ENCODE measurements at places on chromosomes 1 and 21.

GRCh38 chr1:206745301-206745700 is 25.3 kb upstream of the IL19 start:
- DNase-seq = no peak

- DNase-seq = no peak
Observed at GRCh38 chr1:59803458-59804038, 11.2 kb upstream of the HOOK1 start.

- DNase-seq = peak; percentile 86
Observed at GRCh38 chr1:107782217-107782845, 182.6 kb downstream of the VAV3 start.

- no peak for DNase-seq
Observed at GRCh38 chr1:29523136-29523535, 286.8 kb downstream of the PTPRU start.

GRCh38 chr1:100449477-100449876 is 88.5 kb upstream of the GPR88 start:
- DNase-seq = no peak

GRCh38 chr1:26907071-26907917 is 6.5 kb downstream of the NR0B2 start:
- DNase-seq = no peak

GRCh38 chr1:91550961-91551360 is 50.3 kb downstream of the CDC7 start:
- DNase-seq = no peak

DNA sequence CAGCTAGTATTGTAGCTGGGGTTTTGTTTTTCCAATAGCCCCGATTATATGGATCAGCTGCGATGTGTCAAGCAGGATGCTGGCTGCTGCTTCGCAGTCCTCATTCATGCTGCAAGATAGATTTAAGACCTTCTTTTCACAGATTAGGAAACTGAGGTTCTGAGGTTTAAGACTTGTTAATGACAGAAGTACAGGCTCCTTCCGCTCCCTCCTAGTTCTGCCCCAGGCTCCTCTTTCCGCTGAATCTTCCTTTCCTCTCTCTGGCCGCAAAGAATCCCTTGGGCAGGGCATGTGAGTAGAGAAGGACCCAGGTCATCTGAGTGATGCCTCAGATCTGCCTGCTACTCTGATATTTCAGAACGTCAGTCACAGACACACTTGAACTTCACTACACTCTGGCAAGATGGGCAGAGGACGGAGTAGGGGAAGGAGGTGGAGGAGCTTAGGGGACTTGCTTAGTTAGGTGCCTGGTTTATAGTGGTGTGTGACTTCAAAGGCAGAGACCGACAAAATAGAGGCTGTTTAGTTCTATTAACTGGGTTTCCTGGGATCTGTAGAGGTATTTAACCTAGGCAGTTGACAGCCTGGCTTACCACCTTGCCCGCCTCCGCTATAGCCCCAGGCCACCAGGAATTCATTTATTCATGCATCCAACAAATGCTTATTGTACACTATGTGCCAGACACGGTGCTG is 4.2 kb downstream of the IGSF21 start:
- DNase-seq = no peak

GRCh38 chr1:235835226-235835625 is 31.5 kb downstream of the LYST start:
- no peak for DNase-seq

GRCh38 chr1:156095906-156096508 is 13.7 kb upstream of the MEX3A start:
- DNase-seq = no peak

DNA sequence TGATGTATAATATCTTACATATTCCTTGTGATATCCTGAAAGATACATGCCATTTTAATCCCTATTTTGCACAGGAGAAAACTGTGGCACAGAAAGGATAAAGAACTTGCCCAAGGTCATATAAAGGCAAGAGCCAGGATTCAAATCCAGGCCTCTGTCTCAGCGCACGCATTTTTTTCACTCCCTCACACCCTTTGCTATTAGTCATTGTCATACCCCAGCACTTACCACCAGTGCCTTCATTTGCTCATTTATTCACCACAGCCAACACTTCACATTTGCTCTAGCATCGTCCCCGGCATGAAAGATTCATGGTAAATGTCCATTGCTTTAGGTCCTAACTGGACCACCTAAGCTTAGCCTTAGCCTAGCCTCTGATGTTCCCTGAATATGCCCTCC is 14.2 kb downstream of the ALX3 start:
- DNase-seq = no peak

DNA sequence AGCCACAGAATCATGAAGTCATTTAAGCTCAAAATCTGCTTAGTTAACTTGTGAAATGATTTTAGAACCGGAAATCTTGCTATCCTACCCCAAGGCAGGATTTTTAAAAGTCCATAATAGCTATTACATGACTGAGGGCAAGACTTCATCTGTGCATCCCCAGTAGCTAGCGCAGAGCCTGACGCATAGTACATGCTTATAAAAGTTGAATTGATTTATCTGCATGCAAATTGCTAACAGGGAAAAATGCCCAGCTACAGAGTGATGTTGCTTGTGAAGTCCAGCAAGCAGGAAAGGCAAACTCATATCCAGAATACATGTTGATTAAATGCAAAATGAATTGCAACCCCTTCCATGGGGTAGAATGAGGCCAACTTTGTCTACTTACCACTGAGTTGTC is 8.1 kb upstream of the MAP1LC3C start:
- no peak for DNase-seq

DNA sequence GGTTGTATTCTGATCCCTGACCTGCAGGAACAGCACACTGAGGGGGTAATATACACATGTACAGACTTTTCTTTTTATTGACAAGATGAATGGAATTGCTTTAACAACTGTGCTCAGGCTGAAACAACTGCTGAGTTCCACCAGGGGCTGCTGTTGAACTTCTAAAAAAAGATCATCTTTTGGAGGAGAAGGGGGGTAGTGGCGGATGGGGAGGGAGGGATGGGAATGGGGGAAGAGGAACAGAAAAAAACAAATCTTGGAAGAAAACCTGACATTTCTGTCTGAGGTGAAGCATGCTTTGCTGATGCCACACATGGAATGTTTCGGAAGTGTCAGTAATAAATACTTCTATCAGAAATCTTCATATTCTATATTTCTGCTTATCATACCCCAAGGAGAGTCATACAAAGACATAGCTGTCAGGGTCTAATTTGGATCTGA is 75.0 kb downstream of the RWDD3 start:
- peak; percentile 55 for DNase-seq

- DNase-seq = peak; percentile 81
Observed at GRCh38 chr1:154944401-154945159, 8.1 kb upstream of the PMVK start.

- DNase-seq = no peak
Observed at GRCh38 chr21:21806711-21807597, 808.7 kb downstream of the NCAM2 start.

GRCh38 chr1:63732666-63733065 is 41.2 kb upstream of the ROR1 start:
- DNase-seq = no peak

- DNase-seq = no peak
Observed at GRCh38 chr1:87202922-87203655, 125.6 kb upstream of the LMO4 start.

GRCh38 chr1:227944090-227944930 is 3.4 kb downstream of the WNT9A start:
- no peak for DNase-seq

DNA sequence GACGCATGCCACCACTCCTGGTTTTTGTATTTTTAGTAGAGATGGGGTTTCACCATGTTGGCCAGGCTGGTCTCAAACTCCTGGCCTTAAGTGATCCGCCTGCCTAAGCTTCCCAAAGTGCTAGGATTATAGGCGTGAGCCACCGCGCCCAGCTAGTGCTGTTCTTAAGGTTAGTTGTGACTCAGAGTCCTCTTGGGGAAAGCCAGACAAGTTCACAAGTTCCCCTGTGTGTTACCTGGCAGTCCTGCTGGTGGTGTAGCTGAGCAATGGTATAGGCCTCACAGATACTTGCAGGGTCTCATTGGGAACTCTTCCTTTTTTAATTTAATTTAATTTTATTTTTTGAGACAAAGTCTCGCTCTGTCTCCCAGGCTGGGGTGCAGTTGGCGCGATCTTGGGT is 10.6 kb downstream of the CFAP126 start:
- DNase-seq = no peak

- DNase-seq = no peak
Observed at GRCh38 chr1:44273560-44274350, 60.5 kb downstream of the DMAP1 start.

DNA sequence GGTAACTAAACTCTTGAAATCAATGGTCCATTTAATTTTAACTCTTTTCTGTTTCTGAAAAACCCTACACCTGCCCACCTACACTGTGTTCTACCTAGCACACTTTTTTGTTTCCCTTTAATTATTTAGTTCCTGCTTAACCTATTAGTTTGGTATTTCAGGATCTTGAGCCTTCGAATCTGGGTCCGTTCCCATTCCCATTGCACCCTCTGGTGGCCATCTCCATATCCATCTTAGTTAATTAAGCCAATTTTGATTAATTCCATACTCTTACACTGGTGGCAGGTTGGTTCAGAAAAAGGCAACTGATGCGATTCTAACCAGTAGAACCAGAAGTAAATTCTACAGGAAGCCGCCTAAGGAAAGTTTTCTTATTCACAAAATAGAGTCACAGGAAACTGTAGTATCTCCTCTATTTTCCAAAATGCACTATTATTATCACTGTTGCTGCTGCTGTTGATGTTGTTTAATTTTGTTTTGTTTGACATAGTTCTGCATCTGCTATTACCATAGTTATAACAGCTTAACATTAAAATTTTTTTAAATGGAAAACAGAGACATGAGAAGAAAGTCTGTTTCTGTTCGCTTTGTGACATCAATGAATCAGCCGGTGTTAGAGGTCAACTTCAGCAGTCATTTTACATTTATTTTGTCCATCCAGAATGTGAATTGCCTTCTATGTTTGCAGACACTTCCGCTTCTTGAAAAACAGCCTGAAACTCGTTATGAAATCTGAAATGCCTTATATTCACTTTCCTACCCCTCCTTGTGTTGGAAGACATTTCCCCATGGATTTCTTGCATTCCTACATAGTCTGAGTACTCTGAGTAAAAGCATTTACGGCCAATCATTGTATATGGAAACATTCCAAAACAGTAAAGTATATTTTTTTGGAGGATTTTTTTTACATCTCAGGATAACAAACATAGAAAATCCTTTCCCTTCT is 115.5 kb upstream of the NCAM2 start:
- peak; percentile 74 for DNase-seq

DNA sequence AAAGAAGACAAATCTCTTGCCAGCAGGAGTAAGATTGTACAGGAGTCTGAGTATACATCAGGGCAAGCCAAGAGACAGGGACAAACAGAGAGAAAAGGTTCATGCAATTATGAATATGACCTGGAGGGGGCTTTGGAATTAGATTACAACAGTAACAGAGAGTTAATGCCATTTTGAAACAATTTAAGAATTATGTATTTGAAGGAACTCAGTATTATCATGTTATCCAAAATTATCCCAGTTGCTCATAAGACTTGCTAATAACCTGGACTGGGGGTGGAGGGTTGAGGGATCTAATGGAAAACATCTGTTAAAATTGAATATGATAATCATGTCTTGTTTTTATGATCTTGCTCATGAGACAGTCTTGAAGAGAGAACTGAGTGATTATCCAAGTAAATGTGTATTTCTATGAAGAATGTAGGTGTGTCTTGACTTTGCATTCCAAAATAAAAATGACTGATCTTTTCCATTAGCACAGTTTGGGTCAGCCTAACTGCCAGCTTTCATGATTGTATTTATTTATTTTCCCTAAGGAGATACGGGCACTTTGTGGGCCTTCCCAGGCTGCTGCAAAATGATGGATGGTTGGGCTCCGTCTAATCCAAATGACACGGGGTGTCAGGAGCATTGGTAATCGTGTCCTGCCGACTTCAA is 117.7 kb downstream of the ERG start:
- peak; percentile 47 for DNase-seq

DNA sequence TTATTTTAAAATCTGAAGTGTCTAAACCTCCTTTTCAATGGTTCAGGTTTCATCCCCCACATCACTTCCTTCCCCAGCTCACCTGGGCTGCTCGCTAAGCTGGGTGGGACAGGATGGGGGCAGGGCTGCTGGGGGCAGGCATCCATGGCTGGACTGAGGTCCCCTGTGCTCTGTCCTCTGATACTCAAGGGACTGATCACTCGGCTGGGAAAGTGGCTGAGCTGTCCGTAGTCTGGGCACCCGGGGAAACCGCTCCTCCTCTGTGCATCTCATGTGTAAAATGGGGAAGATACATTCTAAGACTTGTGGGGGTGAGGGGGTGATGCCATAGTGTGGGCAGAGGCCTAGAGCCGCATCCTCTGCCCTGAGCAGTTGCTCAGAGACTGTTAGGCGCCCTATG is 411.2 kb downstream of the MATN1 start:
- DNase-seq = no peak

DNA sequence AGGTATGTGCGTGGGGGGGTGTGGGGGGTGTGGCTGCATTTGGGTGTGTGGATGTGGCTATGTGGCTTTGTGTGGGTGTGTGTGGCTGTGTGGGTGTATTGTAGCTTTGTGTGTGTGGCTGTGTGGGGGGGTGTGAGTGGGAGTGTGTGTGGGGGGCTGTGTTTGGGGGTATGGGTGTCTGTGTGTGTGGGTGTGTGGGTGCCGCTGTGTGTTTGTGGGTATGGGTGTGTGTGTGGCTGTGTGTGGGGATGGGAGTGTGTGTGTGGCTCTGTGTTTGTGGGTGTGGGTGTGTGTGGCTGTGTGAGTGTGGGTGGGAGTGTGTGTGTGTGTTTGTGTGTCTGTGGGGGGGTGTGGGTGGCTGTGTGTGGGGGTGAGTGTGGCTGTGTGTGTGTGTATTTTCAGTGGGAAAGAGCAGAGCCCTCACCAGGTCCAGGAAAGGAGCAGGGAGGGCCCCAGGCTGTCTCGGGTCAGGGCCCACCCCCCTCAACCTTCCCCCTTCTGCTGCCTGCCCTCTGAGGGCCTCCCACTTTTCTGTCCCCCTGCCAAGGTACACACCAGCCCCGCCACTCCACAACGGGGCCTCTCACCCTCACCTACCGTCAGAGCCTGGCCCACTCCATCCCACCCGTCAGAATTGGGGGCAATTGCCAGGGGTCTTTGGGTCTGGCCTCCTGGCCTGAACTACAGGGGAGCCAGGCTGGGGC is 1.9 kb upstream of the COL8A2 start:
- DNase-seq = no peak

DNA sequence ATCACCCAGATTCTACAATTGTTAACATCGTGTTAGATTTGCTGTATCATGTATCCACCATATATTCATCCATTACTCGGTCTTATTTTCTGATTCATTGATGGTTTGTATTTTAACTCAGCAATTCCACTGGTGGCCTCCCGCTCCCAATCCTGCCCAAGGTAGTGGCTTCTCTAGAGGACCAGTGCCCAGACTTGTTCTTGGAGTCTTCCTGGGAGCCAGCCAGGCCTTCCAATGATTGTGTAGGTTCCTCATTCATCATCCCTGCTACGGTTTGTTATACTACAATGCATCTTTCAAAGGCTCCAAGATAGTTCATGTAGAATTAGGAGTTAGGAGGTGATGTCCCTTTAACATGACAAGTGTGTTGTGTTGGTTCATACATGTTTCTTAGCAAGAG is 451.1 kb downstream of the SETD4 start:
- no peak for DNase-seq

Data from Karpas-422 (cell line).